Activated CD4-positive, alpha-beta T cell treated with anti-CD3 and anti-CD28 coated beads for 48 hours (primary cell): ENCODE measurements at places on chromosomes 2 and 18.
A peak's percentile ranks its signal among the peaks of the same experiment; 100 is the strongest.

GRCh38 chr2:30165050-30165520, 18.3 kb downstream of the YPEL5 start:
- DNase-seq = peak; percentile 72

- no peak for DNase-seq
These were observed 292.1 kb downstream of the ETAA1 start for GRCh38 chr2:67689186-67689585.

DNA sequence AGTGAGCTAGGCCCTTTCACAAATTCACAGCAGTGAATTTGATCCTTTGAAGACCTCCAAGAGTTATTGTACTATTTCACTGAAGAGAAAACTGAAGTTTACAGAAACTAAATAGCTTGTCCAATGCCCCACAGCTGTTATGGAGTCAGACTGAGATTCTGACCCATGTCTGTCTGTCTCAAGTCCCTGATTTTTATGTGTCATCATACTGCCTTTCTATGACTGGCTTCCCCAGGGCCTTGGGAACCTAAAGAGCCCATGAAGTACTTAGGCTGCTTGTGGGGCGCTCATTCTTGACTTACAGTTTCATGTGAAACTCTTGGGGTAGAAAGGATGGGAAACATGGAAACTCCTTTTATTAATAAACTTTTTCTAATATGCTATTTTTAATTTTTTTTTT, 107.7 kb downstream of the ATL2 start:
- DNase-seq = no peak

DNA sequence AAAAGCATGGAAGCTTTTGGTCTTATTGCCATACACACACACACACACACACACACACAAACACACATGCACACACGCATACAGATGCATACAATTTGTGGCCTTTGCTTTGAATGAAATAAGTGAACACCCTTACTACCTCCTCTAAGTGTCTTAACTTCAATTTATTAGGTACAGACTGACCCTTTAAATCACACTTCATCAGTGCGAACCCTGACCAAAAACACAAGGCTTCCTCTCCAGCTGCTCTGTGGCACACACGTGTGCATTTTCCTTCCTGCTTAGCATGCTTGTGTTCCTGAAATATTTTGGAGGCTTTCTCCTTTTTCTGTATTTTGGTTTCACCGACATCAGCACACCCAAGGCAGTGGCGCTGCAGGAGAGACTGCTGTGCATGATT, 96.0 kb downstream of the CNTNAP5 start:
- DNase-seq = no peak
